Kidney (tissue), 22 donors: ENCODE measurements at places on chromosomes 5 and 9. TPM values are rescaled to one million over a fixed set of nuclear protein-coding genes. Genes with fewer than 3 reads are reported as not detected.

Gene VCP
- 167 TPM for total RNA-seq

Gene LCP2
- total RNA-seq = 48.8 TPM

Gene PCDHA2
- 0.50 TPM for total RNA-seq

Gene GPR150
- total RNA-seq = 0.16 TPM

Gene DCTN3
- total RNA-seq = 92.0 TPM

Gene PCA3
- not detected for total RNA-seq

DNA sequence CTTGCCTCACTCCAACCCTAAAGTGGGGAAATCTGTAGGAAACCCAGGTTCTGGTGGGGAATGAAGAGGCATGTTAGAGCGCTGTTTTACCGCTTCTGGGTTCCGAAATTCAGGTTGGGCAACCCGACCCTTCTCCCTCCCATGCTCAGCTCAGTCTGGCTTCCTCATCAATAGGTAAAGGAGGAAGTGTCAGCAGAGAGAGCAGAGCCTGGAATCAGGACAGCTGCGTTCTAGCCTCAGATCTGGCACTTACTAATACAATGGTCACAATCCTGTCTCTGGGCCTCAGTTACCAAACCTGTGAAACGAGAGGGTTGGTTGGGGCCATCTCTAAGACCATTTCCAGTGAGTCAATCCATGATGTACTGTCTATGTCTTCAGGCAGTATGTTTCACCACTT lies 16.2 kb upstream of the TNIP1 start:
- no peak overlapping the region for H3K4me3 ChIP-seq
- peaks cover 8% of the 10 kb centered on the region for H3K4me1 ChIP-seq
- no peak overlapping the region for H3K27ac ChIP-seq
- no peaks in the 10 kb centered on the region for H3K27me3 ChIP-seq
- DNase-seq = no peak

- H3K27ac ChIP-seq = no peak overlapping the region
- no peaks in the 10 kb centered on the region for H3K27me3 ChIP-seq
- DNase-seq = no peak
Observed at GRCh38 chr5:38121420-38121819, 136.9 kb upstream of the EGFLAM start.

GRCh38 chr9:137461663-137462395 lies 2.7 kb upstream of the NSMF start:
- H3K27me3 ChIP-seq = no peaks in the 10 kb centered on the region
- H3K4me3 ChIP-seq = no peak overlapping the region
- H3K36me3 ChIP-seq = no peaks in the 10 kb centered on the region
- H3K4me1 ChIP-seq = no peaks in the 10 kb centered on the region
- DNase-seq = peak; percentile 90
- no peak overlapping the region for H3K27ac ChIP-seq

GRCh38 chr9:69445251-69445650 lies 120.2 kb downstream of the ENTREP1 start:
- H3K36me3 ChIP-seq = no peaks in the 10 kb centered on the region
- H3K4me1 ChIP-seq = no peaks in the 10 kb centered on the region
- H3K27me3 ChIP-seq = no peaks in the 10 kb centered on the region
- H3K27ac ChIP-seq = no peak overlapping the region
- no peak overlapping the region for H3K4me3 ChIP-seq
